ENCODE measurements at places on chromosomes 7 and 10.

GRCh38 chr10:35700487-35700882 lies 58.4 kb upstream of the FZD8 start:
- DNase-seq, result no peak

DNA sequence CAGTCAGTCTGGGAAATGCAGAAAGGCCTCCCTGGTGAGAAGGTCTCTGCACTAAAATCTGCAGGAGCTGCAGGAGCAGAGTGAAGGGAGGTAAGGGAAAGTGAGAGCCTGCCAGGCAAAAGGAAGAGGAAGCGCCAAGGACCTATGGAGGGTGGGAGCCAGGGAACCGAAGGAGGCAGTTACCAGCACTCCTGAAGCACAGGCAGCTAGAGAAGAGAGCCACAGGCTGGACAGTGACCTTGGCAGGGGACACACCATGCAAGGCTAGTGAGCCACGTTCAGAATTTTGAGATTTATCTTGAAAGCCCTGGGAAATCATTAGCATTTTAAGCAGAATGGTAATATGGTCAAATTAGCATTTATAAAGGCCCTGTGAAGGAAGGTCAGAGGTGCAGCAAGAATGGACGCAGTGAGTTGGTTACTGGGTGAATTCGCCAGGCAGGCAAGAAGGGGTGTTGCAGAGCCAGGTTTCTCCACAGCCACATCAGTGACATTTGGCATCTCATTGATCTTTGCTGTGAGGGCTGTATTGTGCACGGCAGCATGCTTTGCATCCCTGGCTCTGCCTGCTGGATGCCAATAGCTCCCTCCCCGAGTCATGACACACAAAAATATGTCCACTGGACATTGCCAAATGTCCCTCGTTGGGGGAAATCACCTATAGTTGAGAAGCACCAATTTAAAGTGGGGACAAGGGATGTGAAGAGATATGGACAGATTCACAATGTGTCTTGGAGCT lies 54.7 kb upstream of the LANCL2 start:
- no peak for DNase-seq

GRCh38 chr10:45249978-45250693 lies 65.3 kb downstream of the OR13A1 start:
- no peak for DNase-seq

DNA sequence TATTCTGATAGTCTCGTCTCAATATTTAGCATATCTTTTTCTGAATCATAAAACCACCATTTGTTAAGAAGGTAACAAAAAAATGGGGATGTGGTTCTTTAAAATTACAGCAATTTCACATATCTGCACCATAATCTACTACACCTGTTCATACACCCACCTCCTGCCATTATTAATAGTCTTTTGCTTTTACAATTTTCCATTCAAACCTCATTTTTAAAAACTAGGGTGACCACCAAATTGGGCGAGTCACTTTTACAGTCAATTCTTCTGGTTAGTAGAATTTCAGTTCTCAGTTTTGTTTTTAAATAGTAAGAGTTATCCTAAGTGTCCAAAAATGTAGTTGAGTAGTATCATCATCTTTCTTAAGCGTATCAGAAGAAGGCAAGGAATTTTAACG lies 48.4 kb upstream of the GSAP start:
- DNase-seq, result no peak

DNA sequence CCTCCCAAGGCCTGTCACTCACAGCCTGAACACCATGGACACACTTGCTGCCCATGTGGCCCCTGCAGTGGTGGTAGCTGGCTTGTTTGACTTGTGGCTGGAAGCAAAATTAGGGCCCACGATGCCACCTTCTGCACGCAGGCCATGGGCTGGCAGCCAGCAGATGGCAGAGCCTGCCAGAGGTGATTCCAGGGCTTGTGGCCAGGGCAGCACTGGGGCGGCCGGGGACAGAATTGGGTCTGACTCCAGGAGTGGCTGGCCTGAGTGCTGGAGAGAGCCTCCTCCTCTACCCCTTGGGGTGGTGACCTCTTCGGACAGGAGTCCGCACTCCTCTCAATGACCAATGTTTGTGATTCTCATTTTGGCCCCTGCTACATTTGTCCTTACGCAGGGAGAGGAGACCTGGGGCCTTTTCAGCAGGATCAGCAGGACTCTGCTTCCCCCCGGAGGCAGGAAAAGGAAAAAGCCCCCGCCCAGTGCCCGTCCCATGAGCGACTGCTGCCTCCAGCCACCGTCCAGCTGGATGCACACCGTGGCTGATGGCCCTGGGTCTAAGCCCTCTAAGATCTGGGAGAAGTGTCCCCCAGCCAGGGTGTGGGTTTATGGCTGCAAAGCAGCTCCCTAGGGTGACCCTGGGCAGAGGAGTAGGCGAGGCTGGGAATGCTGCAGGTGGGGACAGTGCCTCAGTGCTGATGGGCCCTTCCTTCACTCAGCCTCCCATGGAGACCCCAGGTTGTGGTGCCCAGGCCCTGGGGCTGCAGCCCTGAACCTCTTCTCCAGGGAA lies 26.5 kb downstream of the DNAJB12 start:
- DNase-seq, result no peak

DNA sequence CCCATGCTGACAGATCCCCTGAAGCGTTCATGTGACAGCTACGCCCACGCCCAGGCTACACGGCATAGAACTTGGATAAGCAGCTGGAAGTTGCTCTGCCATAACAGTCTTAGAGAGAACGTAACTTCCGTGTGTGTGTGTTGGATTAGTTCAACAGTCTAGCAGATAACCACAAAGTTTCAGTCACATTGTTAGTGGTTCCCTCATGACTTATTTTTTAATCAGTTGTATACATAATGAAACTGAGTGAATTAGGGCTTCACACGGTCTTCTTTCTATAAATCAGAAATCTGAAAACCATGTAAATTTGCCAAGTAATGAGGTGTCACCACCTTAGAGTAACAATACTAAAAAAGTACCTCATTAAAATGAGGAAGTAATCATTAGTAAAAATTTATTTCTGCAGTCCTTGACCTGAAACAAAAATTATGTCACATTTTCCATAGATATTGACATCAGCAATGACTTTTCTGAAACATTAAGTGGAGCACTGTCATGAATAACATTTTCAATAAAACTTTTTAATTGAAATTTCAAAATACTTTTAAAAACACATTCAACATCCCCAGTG lies 21.7 kb upstream of the MACC1 start:
- no peak for DNase-seq

Data from T follicular helper cell (primary cell).